ENCODE measurements at places on chromosomes 3 and 15.

DNA sequence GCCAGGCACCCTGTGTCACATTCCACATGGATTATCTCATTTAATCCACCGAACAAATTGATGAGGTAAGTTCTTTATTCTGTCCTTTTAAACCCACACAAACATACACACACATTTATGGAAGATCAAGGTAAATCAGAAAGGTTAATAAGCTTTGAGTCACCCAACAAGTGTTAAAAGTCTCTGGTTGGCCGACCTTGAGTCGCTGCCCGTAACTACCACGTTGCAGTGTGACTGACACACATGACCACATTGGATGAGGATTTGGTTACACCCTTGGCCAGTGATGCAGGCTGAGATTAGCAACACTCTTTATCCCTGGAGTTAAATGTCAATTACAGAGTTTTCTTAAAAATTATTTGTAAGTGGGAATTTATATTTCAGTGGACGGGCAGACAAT lies 19.2 kb downstream of the FOXP1 start:
- no peak for DNase-seq

DNA sequence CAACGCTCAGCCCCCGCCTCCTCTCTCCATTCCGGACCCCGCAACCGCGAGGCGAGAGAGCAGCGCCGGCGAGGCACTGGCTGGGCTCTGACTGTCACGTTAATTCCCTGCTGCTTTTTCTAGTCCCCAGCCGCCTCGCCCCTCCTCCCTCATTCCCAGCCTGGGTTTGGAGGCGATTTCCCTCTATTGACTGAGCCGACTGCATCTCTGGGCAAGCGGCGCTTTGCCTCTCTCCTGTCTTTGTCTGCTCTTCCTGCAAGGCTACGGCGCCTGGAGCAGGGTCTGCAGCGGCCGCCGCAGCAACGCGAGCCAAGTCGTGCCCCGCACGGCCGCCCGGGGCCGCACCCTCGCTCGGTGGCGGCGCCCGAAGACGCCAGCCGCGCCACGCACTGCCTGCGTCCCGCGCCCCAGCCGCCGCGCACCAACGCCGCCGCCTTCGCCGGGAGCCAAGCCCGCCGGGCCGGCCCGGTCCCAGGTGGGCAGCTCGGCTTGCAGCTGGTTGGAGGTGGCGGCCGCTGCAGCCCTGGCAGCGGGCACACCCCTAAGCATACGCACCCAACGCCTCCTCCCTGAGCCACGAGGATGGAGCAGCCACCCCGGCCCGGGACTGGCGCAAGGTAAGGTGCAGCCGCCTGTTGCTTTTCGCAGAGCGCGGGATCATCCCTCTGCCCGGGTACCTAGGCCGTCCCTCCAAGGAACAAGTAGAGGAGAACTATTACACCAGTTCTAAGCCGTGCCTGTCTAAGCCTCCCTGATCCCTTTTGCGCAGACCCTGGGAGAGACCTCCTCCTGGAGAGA lies at the start of gene LRRC3B:
Gene LRRC3B (plus strand): TSS at position 152 of the 798 bp plus-strand sequence. CDS start 86,901 bp downstream, outside the sequence.
- DNase-seq, result peak; percentile 30

DNA sequence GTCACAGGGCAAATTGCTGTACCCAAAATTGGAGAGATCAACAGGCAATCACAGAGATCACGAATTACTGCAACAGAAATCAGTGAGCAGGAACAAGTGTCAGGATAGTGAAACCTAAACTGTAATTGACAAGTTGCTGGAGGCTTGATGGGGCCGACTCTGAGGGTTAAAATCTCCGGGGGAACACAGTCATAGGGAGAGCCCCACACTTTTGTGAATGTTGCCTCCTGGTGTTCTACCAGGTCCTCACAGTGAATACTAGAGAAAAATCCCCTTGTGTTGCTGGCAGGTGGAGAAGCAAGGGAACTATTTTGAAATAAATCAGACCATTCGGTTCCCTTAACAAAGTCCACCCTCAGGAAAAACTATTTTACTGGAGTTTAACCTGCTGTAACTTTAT lies 697.5 kb upstream of the CBLB start:
- no peak for DNase-seq

DNA sequence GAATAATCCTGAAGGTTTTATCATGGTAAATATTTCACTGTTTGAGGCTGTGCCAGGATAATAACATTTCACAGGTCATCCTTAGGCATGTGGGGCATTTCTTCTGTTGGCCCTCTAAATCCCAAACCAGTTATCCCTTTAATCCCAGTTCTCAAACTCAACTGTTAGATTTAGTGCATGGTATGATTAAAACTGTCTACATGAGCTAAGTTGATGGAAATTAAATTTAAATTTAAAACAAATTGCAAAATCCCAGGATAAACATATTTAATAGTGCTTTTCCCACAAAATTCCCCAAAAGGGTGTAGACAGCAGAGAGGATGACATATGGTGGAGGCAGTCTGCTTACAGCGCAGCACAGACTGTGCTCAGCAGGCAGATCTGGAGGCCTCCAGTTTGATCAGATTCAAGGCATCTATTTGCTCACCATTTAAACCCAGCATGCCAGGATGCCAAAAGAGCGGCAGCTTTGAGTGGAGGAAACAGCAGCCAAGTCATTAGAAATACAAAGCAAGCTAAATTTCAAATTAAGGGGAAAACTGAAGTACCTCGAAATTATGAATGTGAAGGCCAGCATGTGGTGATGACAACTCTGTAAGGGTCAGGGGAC lies 325.8 kb downstream of the KCNH8 start:
- no peak for DNase-seq

GRCh38 chr3:77071809-77072208 lies 31.9 kb downstream of the ROBO2 start:
- no peak for DNase-seq

All from putamen (tissue), 1 donor.